Kasumi-1 (cell line): ENCODE measurements at places on chromosomes 1 and 21.

DNA sequence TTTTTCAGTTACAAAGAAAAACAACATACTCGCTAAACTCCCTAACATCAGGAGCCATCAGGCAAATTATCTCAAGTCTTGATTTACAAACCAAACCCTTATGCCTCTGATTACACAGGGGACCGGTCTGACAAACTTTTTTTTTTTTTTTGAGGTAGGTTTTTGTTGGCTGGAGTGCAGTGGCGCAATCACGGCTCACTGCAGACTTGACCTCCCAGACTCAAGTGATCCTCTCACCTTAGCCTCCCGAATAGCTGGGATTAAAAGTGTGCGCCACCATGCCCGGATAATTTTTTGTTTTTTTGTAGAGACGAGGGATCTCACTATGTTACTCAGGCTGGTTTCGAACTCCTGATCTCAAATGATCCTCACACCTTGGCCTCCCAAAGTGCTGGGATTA is 3.8 kb upstream of the MIIP start:
- DNase-seq: no peak

DNA sequence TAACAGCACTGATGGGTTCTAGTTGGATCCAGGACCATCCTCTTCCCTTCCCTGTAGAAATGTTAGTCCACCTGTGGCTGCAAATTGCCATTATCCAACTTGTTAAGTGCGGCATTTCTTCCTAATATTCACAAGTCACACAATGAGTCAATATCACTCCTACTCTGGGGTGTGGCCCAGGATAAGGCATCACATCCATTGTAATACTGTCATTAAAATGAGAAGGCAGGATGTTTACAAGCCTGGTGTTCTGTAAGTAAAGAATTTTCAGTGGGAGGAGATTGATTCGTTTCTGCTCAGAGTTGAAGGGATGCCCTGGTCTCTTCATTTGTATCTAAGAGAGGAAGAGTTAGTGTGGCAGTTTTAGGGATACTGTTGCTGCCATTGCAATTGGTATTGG is 18.1 kb upstream of the ARHGAP29 start:
- DNase-seq: no peak

DNA sequence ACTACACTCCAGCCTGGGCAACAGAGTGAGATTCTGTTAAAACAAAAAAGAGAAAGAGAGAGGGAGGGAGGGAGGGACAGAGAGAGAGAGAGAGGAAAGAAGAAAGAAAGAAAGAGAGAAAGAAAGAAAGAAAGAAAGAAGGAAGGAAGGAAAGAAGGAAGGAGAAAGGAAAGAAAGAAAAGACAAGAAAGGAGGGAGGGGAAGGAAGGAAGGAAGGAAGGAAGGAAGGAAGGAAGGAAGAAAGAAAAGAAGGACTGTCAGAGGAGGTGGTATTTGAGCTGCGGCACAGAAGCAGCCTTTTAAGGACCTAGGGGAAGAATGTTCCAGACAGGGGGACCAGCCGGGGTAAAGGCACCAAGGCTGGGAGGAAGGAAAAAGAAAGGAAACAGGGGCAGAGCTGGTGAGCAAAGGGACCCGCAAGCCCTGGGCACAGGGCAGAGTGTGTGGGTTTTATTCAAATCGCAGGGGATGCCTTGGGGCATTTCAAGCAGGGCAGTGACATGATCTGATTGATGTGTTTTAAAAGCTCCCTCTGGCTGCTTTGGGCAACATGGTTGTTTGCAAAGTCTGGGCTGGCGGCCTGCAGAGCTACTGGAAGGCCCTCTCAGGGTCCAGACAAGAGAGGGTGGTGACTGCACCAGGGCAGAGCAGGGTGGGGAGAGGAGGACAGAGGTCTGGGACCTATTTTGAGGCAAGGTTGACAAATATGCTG is 176.9 kb upstream of the VAMP3 start:
- no peak for DNase-seq

GRCh38 chr1:160830321-160831153 is 32.1 kb downstream of the CD244 start:
- DNase-seq: peak; percentile 31

DNA sequence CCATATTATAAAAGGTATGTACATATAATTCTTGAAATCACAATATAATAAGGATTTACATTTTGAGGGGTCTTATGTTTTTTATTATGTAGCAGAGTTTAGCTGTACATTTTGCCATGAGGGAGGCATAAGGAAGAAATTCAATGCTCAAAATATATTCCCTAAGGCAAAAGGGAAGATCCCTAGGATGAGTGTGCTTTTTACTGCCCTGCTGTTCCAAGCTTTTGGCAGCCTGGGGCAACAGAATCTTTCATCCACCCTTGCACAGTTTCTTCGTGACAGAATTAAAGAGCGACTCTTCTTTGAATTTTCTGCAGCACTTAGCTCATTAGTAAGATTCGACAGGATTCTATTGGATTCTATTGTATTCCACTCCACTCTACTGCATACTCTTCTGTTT is 39.5 kb upstream of the DAB1 start:
- DNase-seq: no peak

DNA sequence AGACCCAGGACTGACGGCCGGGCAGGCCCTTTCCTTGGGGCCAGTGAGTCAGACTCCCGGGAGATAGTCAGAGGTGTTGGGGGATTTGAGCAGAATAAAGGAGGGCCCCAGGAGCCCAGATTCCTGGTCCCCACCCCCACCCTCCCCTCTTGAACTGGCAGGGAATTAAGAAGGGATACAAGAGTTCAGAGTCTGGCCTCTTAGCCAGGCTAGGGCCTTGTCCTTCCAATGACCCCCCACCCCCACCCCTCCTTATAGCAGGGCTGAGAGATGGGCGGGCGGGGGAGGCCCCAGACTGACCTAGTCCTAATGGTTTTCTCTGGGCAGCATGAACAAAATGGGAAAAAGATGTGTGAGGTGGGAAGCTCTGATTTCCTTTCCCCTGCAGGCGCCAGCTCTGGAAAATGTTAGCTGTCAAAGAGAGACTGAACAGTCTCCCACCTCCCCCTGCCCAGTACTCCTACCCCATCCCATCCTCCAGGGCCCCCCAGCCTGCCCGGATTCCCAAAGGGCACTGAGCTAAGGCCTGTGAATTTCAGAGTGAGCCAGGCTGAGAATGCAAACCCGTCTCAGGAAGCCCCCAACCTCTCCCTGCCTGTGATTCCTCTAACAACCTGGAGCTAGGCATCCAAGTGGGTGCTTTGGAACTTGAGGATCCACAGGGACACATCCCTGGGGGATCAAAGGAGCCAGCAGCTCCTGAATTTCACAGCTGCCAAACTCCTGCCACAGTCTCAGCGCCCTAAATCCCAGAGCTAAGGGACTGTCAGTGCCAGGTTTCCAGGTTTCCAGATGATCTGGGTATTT is 5.8 kb upstream of the CRABP2 start:
- DNase-seq: no peak

GRCh38 chr1:22932803-22933470 is 39.7 kb downstream of the LACTBL1 start:
- no peak for DNase-seq

GRCh38 chr1:64826991-64827390 is 82.1 kb downstream of the RAVER2 start:
- DNase-seq: no peak

- DNase-seq: no peak
Observed at GRCh38 chr1:226395753-226396152, 12.1 kb downstream of the PARP1 start.

- no peak for DNase-seq
Observed at GRCh38 chr1:174051956-174052355, 29.8 kb upstream of the RC3H1 start.

- DNase-seq: peak; percentile 97
Observed at GRCh38 chr21:43645136-43645891, 14.0 kb downstream of the HSF2BP start.

DNA sequence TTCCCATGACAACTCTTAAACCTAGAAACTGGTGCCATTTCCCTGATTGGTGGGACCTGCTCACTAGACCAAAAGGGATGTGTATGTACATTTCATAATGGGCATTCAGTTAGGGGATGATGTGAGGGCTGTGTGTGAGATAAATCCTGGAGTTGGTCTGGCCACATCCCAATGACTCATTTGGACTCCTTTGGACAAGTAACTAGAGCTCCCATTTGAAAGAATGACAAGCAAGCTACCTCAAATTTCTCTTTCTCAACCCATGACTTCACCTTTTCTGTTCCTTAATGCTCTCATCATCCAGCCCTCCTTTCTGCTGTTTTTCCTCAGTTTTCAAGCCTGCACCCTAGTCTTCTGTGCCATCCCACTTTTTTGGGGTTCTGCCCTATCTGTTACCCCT is 27.9 kb downstream of the EBNA1BP2 start:
- DNase-seq: no peak

- DNase-seq: no peak
Observed at GRCh38 chr1:88029899-88030298, 654.2 kb upstream of the PKN2 start.

DNA sequence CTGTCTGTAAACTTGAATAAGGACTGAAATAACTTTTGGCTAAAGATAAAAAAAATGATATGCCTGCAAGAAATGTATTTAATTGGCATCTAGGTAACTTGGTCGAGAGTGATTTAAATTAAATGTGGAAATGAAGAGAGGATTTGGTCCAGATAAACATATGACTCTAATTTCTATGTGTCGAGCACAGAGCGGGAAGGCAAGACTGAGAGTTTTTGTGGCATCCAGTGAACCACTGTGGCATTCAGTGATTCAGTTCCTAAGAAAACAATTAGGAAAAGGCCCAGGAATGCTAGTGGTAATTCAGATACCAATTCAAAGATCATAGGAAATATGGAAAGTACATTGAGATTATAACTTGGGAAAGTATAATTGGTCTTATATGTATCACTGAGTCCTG is 39.6 kb downstream of the PDE4B start:
- no peak for DNase-seq

- DNase-seq: no peak
Observed at GRCh38 chr1:172484252-172484651, 40.4 kb upstream of the PIGC start.

- DNase-seq: no peak
Observed at GRCh38 chr1:209733409-209734192, 22.3 kb upstream of the TRAF3IP3 start.

- DNase-seq: peak; percentile 38
Observed at GRCh38 chr1:111570781-111571181, 48.8 kb upstream of the RAP1A start.

DNA sequence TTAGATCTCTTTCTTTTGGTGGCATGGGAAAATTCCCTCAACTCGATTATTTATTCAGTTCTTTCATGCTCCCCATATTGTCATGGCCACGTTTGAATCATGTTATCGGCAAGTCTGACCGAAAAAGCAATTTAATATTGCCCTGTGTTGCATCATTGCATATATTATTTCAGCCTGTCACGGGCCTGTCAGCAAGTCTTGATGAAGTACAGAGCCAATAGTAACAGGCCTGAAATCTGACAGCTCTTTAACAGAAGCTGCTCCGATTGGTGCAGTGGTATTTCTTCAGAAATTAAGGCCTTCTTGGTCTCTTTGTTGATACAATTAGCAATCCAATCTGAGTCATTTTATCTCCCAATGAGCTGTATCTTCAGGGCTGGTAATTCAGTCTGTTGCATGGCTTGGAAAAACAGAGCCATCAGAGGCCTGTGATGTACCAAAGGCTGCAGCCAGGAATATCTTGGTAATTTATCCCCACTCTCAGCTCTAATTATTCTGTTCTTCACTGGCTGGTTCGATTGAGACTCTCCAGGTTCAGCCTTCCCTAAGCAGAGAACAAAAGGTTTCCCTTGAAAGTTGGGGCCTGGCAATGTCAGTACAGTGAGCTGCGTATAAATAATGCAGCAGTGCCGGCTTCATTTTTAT is 149.5 kb downstream of the FGGY start:
- no peak for DNase-seq

GRCh38 chr1:219128957-219129356 is 44.7 kb upstream of the LYPLAL1 start:
- no peak for DNase-seq

GRCh38 chr21:25568246-25568645 is 39.0 kb downstream of the MRPL39 start:
- DNase-seq: peak; percentile 76

GRCh38 chr1:47577303-47578025 is 139.6 kb downstream of the FOXD2 start:
- DNase-seq: no peak

DNA sequence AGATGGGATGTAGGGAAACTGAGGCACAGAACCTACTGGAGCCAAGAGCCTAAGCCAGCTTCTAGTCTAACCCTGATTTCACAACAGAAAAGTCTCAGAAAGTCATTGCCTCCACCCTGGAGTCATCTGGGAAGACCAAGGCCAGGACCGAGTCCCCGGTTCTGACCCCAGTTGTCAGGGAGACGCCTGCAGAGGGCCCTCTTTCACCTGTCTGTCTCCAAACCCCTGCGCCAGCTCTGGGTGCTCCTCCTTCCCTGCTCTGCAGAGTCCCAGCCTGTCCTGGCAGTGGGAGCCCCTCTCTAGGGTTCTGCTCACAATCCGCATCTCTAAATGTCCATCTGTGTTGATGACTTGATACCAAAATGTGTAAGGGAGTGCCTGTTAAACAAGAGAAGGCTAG is 149.7 kb downstream of the PGBD5 start:
- no peak for DNase-seq

GRCh38 chr21:34792504-34793089 is 123.8 kb downstream of the CLIC6 start:
- DNase-seq: peak; percentile 54

- DNase-seq: no peak
Observed at GRCh38 chr1:201712387-201713085, 116.4 kb upstream of the IPO9 start.

DNA sequence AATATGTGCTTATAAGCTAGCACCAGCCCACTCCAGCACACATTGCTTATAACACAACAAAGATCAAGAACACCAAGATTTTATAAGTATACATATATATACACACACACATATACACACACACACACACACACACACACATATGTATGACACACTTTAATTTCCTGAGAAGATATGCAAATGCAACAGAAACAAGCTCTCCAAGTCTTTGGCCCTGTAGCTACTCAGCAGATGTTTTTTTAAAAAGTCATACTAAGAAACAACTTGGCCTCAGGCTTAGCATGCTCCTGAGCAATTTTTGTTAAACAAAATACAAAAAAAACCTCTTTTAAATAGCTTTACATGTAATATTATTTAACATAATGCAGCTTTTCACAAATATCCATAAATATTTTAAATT is 11.1 kb downstream of the TNFSF18 start:
- no peak for DNase-seq

DNA sequence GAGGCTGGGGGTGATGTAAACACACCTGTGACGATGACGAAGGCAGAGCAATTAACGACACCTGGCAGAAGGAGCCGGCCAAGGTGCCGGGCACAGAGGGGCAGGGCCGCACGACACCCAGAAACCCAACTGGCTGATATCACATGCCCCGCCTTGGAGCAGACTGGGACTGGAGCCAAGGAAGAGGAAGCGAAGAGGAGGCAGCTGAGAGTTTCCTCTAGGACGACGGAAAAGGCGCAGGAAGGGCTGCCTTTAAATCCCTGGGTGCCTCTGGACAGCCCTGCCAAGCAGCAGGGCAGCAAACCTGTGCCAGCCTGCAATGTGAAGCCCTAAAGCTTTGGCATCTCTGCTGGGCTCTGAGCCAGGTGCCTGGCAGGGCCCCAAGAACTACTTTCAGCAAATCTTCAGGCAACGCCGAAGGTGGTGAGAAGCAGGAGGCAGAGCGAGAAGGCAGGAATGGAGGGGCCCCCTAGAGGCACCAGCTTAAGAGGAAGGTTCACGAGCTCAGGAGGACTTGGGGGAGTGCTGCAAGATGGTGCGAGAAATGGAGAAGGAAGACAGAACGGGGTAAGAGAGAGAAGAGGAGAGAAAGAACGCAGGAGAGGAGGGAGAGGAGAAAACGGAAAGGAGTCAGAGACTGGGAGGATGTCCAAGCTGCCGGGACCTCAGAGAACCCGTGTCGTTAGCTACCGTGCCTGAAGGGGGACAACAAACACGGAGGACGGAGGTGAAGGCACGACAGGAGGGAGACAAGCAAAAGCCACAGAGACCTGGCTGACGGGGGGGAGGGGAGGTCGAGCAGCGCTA is 25.3 kb upstream of the PEF1 start:
- peak; percentile 34 for DNase-seq
